ENCODE measurements at places on chromosomes 2 and 18.

DNA sequence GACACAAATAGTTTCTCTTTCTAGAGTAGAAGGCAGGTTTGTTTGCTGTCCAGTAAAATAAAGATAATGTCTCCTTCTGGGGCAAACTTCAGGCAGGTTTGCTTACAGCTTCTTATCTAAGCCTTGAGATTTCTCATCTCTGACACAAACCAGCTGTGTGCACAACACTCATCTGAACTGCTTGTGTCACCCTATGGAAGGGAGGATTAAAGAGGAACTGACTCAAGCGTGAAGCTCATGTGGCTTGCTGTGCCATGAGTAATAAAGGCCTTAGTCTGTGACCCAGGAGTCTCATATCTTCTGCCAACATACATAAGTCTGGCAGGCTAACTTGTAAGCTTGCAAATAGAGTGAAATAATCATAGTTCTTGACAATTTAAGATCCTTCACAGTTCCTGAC lies 24.2 kb upstream of the CPO start:
- DNase-seq = peak; percentile 71

- DNase-seq = no peak
These were observed 13.4 kb upstream of the UGT1A1 start for GRCh38 chr2:233746475-233747282.

GRCh38 chr2:206324869-206325268 lies 50.4 kb downstream of the ZDBF2 start:
- no peak for DNase-seq

DNA sequence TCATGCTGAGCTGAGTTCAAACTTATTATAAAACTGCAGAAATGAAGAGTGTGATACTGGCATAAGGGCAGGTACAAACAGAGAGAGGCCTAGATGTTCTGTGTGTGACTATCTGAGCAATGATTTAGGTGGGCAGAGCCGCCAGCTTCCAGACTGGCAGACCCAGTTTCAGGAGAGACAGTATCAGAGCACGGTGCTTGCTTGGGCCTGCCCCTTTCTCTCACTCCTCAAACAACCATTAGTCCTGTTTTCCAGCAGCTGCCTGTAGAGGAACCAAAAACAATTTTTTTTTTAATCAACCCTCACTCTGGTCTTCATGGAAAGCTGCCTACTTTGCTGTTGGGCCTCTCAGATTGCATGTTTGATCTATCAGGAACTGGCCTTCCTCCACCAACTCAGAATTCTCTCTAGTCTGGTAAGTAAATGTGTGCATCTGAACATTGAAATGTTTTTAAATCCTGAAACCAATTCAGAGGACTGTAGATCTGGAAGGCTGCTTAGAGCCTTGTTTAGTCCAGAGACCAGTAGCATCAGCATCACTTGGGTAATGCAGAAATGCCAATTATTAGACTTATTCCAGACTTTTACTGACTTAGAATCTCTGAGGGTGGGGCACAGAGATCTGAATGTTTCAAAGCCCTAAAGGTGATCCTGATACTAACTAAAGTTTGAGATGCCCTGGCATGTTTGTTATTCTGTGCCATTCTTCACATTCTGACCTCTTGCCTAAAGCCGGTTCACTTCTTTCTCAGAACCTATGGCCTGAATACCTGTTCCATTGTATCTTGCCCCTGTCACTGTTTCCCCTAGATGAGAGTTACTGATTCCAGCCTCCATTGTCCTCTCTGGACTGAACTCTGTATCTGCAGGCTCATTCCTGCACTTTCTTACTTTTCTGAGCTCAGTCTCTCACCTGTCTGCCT lies 24.8 kb upstream of the CRIM1 start:
- no peak for DNase-seq

DNA sequence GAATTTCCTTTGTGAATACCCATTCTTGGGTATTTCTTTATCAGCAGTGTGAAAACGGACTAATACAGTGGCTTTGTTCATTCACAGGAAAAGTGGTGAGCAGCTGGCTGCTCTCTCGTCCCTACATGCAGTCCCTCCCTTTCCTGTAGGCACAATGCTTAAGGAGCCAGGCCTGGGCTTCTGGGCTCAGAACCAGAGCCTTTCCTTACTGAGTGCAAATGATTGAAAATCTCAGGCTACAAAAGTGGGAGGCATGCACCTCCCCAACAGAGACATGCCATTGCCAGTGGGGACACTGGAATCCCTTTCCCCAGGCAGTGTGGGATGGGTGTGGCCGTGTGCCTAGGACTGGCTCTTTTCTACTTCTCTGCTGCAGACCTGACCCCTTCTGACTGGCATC lies 61.3 kb downstream of the MCFD2 start:
- no peak for DNase-seq

GRCh38 chr18:22469061-22469734 lies 51.5 kb upstream of the CTAGE1 start:
- no peak for DNase-seq

GRCh38 chr18:13494871-13495445 lies 231.4 kb downstream of the FAM210A start:
- no peak for DNase-seq

DNA sequence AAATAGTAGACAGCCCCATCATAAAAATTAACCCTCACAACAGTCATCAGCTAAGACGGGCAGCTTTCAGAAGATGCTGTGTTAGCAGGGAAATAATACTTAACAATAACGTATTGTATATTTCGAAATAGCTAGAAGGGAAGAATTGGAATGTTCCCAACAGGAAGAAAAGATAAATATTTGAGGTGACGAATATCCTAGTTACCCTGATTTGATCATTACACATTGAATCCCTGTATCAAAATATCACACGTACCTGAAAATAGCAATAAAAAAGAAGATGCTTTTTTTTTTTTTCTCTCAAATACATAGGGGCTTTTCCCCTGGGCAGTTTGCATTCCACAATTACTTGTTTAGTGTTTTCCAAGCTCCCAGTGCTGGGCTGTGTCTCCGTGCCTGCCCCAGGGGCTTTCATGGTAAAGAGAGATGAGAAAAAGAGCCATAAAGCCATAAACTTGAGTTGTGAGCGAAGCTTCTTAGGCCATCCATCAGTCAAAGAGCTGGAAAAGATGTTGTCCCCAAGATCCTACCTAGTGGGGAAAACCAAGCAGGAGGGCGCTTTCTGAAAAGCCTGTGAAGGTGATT lies 183.0 kb upstream of the REV1 start:
- DNase-seq = no peak

DNA sequence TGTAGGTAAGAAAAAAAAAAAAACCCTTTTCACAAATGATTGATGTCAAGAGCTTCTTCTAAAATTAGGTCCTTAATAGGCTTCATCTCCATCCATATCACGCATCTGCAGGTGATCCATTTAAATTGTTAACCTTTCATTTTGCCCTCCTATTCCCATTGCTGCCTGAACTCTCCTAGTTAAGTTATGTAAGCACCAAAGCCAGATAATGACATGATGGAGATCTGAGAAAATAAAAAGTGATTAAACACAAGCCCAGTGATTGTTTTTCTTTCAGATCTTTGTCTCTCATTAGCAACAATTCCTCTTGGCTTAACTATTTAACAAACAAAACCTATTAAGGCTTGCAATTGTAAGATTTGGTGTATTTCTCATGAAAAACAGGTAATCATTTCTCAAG lies 20.0 kb downstream of the LANCL1 start:
- no peak for DNase-seq

- no peak for DNase-seq
These were observed 8.7 kb upstream of the CCL20 start for GRCh38 chr2:227804975-227805374.

- DNase-seq = no peak
These were observed 332.1 kb downstream of the AGAP1 start for GRCh38 chr2:235825946-235826345.

DNA sequence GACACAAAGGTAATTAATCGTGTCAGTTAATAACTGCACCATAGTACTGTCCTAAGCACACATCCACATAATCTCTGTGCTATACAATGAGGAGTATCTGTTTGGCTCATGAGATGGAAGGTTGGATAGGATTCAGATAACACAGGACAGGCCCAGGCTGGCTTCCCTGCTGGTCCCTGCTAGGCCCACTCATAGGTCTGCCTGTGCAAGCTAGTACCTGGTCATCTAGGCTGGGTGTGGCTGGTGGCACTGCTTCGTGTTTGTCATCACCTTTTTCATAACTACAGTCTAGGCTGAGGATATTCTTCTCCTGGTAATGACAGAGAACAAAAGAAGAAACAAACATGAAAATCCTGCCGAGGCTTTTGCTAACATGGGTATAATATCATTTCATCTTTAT lies 392.8 kb downstream of the TRIB2 start:
- no peak for DNase-seq

All from hematopoietic multipotent progenitor cell treated with erythropoietin and hydrocortisone succinate and interleukin-3 and kit ligand, for 6 days (in vitro differentiated cells).